ENCODE measurements at places on chromosomes 1 and 21.

DNA sequence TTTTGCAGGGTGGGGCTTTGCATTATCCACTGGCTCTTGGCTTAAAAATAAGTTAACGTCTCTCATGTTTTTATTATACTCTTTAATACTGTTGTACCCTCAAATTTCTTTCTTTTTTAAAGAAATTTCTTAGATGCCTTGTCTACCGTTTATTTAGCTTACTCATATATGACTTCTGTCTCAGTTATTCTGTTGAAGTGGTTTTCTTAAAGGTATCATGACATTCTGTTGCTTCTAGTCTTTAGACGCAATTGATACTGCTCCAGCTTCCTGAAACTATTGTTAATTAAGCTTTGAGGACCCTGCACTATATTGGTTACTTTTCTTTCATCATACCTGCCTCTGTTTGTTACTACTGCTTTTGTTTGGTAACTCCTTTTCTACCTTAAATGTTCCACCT, 11.7 kb downstream of the PKN2 start:
- DNase-seq = no peak

DNA sequence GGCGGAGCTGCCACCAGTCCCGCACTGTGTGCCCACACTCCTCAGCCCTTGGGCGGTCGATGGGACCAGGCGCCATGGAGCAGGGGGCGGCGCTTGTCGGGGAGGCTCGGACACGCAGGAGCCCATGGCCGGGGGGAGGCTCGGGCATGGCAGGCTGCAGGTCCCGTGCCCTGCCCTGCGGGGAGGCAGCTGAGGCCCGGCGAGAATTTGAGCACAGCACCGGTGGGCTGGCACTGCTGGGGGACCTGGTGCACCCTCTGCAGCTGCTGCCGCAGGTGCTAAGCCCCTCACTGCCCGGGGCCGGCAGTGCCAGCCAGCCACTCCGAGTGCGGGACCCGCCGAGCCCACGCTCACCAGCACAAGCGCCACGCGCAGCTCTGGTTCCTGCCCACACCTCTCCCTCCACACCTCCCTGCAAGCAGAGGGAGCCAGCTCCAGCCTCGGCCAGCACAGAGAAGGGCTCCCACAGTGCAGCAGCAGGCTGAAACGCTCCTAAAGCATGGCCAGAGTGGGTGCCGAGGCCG, 267.7 kb downstream of the RYR2 start:
- DNase-seq = no peak

DNA sequence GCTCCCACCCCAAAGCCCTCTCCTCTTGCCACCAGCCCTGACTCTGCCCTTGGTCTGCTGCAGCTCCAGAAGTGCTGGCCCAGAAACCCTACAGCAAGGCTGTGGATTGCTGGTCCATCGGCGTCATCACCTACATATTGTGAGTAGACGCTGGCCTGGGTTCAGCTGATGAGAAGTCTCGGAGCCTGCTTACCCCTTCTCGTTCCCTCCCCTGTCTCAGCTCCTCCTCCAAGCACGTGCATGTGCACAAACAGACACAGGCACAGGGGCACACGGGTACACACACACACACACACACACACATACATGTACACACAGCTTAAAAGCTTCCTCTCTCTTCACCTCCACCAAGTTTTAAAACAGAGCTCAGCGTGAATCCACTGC, 24.3 kb downstream of the CAMK1G start:
- DNase-seq = no peak

DNA sequence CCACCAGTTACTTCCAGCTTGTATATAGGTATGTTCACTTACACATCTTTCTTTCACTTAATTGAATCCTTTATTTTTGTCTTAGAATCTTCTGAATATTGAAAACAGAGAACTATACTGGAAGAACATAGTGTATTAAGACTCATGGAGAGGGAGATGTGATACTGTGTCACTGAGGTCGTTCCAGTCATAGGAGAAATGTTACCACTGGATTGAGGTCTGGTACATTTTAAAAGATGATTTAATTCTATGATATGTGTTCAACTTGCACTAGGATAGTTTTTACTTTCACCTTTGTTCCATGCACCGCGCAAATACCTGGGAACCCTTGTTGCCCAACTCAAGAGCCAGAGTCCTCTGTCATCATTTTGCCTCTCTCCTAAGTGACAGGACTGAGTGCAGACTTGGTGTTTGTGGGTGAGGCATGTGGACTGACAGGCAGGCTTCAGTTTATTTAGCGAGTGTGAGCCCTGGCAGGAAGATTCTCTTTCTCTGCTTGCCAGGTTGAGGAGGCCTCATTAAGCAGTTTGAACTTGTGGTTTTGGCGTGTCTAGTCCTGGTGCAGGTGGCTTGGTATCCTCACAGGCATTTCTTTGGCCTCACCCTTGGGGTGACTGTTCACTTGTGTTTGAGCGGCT, 63.7 kb downstream of the DYRK1A start:
- no peak for DNase-seq

GRCh38 chr1:64915381-64916274, 50.7 kb downstream of the JAK1 start:
- DNase-seq = no peak

DNA sequence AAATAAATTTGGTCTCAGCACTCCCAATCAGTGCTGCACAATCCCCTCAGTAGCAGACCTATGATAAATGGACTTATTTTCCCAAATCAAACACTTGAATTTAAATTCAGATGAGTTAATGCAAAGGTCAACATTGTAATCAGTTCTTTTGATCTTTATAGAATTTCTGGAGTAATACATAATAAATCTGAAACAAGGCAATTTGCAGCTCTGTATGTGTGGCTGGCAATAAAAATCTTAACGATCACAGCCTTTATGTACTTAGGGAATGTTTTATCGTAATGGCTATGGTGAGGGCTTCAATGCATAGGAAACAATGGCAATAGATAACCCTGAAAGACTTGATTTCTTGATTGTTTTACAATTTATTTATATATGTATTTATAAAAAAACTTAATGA, 91.4 kb downstream of the GPATCH2 start:
- no peak for DNase-seq

Data from DMS 273 treated with DMSO at 0.1 percent for 48 hours (cell line).